MM.1S (cell line): ENCODE measurements at places on chromosomes 4 and X.
A peak's percentile ranks its signal among the peaks of the same experiment; 100 is the strongest.

DNA sequence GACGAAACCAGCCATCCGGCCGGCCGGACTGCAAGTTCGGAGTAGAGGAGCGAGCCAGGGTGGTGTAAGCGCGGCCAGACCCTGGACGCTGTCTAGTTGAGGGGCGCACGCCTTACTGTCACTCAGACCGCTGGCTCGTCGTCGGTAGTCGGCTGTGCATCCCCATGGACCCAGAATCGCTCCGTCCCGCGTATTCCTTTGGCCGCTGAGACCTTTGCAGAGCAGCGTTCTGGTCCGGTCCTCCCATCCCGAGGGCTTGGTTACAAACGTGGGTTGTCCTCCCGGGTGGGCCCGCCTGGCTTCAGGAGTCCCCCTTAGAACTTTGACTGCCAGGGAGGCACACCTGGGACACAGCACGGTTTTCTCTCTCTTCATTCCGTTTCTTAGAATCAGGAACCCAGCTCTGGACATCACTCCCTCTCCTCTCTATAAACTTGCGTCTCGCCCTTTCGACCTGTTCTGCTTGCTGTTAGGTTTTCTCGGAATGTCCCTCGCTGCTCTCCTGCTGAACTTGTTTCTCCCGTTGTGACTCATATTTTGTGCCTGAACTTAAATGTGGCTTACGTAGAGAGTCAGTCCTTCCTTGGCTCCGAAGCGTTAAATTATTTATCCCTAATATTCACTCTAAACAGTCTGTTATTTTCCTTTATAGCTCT, 672 bp downstream of the PGM2 start:
- peak; percentile 6 for DNase-seq

- no peak for DNase-seq
Measured at GRCh38 chr4:19324184-19324583, 927.5 kb upstream of the SLIT2 start.

DNA sequence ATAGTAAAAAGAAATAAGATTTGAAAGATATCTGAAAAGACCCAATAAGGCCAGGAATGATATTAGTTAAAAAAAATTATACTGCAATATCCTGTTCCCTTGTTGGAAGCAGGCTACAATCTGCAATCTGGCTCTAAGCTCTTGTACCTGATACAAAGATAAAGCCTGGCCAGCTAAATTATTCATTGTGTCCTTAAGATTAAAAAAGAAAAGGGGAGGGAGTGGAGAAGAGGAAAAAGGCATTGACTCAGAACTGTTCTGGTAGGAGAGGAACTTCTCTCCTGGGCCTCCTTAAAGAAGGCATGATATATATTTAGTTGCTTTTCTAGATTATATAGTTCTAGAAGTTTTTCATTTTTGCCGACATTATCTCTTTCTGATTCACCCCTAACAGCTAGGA, 46.7 kb downstream of the IRF2 start:
- DNase-seq = no peak

DNA sequence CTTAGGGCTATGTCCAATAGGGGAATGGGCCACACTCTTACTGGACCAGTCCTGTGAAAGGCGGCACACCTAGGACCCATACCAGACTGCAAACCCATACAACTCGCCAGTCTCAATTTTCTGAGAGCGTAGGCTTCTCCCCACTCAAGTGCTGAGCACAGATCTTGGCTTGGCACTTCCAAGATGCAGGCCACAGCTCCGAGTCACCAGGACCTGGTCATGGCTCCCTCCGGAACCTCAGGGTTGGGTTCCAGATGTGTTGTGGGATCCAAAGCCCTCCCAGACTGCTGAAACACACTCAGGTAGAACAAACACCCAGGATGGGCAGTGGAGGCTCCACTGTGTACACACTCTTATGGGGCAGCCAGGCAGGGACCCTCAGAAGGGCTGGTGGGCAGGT, 103.3 kb downstream of the TMEM144 start:
- DNase-seq = no peak

- DNase-seq = no peak
Measured at GRCh38 chr4:110615353-110616237, 7.3 kb downstream of the PITX2 start.

- no peak for DNase-seq
Measured at GRCh38 chr4:55928846-55929245, 19.9 kb upstream of the CEP135 start.

GRCh38 chr4:53713296-53713695, 122.0 kb upstream of the LNX1 start:
- no peak for DNase-seq

GRCh38 chrX:38225093-38225492, 4.4 kb upstream of the SRPX start:
- DNase-seq = no peak

DNA sequence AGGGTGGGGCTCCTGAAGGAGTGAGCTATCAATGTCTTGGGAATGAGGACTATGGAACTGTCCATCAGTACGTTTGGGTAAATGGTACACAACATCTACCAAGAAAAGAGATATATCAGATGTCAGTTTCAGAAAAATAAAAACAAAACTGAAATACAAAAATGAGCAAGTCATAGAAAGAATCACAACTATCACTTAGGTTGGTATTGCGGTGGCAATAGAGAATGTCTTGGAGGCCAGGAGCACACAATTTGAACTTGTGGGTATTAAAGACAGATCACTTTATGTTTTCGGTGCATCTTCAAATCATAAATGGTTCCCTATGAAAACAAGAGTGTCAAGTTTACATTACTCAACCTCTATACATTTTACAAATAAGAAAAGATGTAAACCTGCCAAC, 176.8 kb downstream of the CHM start:
- no peak for DNase-seq
